Inflammatory macrophage treated with lipopolysaccharide for 4 hours (primary cell): ENCODE measurements at places on chromosomes 6 and 20.

- DNase-seq: no peak
These were observed 83.9 kb downstream of the CDC5L start for GRCh38 chr6:44471271-44471981.

GRCh38 chr6:43780941-43781928 lies 11.2 kb downstream of the VEGFA start:
- DNase-seq: no peak

GRCh38 chr6:40900791-40901190 lies 138.2 kb downstream of the UNC5CL start:
- DNase-seq: no peak

DNA sequence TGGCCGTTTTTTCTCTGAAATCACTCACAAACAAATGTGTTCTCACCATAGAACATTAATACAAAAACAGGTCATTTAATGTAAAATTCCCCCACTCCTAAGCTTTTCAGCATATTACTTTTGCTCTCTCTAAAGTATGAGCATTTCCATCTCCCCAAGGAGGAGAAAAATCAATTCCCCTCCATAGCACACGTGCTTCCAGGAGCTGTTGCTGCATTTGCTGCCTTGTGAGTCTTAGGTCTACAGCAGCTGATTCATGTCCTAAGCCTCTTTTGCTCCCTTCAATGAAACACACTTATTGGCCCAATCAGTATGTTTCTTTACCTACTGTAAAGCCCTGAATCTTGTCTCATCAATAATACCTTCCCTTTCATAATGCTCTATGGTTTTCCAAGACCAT lies 6.4 kb upstream of the COL9A1 start:
- DNase-seq: no peak

DNA sequence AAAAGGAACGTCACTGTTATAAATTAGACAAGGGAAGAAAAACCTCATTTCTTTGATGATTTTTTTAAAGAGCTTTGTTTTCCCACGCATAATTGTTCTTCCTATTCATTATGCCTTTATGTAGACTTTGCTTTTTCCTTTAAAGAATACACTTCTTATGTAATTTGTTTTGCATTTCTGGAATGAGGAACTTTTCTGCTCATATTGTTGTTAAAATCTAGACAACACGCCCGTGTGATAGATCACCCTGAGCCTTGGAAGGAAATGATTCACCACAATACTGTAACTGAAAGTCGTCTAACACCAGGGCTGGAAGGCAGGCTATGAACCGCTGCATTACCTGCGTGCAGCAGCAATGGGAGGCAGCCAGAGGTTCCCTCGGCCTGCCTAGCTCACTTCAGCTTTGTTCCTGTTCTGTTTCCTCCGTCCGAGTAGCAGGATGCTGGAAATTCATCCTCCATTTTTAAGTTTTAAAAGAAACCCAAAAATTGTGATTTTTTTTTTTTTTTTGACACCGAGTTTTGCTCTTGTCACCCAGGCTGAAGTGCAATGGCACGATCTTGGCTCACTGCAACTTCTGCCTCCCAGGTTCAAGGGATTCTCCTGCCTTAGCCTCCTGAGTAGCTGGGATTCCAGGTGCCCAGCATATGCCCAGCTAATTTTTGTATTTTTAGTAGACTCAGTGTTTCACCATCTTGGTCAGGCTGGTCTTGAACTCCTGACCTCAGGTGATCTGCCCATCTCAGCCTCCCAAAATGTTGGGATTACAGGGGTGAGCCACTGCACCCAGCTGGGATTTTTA lies 49.6 kb upstream of the ZNF217 start:
- peak; percentile 94 for DNase-seq

DNA sequence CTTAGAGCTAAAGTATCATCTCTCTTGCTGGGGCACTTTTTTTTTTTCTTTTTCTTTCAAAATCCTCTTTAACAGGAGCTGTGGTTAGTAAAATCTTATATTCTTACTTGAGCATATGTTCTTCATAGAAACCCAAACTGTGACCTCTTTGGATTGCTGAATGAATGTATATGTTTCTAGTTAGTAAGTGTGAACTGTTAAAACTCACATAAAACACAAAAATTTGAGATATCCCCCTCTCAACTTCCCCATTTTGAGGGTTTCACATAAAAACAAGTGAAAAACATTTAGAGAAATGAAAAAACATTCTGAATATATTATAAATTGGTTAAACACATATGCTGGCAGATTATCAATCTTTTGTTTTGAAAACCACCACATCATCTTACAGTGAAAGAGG lies 78.1 kb downstream of the INSM1 start:
- no peak for DNase-seq

DNA sequence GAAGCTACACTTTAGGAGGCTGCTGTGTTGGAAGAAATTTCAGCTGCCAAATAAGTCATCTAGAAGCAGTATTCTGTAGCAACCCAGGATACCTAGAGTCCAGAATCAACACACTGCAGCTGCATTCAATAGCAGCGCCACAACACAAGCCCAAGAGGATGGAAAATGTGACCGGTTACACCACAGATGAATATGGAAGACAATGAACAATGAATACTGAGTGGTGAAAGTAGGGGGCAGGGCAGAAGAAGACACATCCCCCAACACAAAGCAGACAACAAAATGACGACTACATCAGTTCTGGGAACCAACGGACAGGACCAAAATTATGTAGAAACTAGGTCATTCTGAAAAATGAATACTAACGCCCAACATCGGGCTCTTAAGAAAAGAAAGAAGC lies 38.2 kb downstream of the KIF6 start:
- DNase-seq: no peak

DNA sequence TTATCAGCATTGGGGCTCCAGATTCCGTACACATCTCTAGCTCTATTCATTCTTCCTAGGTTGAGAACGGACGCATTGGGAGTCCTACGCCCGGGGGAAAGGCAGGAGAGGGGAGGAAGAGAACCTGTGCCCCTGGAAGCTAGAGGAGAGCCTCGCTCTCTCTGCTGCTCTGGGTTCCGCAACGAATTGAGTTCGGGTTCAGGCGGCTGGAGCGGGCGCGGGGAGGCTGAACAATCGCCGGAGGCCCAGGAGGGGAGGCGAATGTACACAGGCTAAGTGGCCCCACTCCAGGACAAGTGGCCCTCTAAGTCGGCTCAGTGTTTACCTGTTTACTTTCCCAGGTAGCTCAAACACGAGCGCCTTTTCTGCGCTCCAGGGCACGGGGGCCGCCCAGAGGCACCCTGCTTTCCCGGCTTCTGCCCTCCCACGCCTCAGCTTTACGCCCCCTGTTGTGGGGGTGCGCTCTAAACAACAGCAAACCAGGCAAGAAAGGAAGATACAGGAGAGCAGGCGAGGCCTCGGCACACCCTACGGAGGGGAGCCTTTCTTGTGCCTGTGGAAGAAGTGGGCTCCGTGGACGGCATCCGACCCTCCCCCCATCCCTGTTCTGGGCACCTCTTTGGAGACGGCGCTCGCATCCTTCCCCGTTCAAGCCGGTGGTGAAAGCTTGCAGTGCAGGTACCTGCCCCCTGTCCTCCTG lies 4.6 kb upstream of the NKX2-2 start:
- DNase-seq: no peak
